ENCODE measurements at places on chromosomes 5 and 9.
A peak's percentile ranks its signal among the peaks of the same experiment; 100 is the strongest.

DNA sequence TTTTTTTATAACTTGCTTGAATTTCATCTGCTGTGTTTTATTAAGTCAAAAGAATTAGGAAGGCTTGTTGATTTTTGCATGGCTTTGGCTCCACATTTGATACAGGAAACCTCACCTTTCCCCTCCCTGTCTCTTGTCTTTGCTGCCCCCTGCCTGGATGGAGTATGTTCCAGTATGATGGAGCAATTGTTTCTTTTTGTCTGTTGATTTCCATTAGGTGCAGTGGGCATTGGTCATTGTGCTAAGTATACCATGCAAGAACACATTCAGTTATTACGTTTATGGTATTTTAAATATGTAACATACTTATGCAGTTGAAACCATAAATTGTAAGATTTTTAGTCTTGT is 19.6 kb downstream of the TJP2 start:
- no peak for DNase-seq

DNA sequence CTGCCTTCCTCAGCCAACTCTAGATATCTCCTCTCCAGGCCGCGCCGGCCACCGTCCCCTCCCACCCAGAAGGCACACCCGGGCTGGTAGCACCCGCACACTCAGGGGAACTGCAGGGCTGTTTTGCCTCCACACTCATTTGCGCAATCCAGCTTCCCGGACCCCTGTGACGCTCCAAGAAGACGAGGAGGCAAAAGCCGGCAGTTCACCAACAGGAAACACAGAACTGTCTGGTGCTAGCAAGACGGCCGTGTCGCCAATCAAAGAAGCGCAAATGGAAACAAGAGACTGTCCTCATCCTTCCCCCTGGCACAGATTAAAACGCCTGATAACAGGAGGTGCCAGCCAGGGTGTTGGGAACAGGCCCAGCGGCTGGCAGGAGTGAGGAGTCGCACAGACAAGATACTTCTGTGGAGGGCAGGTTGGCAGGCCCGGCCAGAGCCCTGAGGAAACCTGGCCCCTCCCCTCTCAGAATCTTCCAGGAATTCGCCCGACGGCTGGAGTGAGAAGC is 7.8 kb downstream of the AGPAT2 start:
- DNase-seq: no peak

GRCh38 chr5:134493461-134494055 is 31.9 kb upstream of the JADE2 start:
- no peak for DNase-seq

DNA sequence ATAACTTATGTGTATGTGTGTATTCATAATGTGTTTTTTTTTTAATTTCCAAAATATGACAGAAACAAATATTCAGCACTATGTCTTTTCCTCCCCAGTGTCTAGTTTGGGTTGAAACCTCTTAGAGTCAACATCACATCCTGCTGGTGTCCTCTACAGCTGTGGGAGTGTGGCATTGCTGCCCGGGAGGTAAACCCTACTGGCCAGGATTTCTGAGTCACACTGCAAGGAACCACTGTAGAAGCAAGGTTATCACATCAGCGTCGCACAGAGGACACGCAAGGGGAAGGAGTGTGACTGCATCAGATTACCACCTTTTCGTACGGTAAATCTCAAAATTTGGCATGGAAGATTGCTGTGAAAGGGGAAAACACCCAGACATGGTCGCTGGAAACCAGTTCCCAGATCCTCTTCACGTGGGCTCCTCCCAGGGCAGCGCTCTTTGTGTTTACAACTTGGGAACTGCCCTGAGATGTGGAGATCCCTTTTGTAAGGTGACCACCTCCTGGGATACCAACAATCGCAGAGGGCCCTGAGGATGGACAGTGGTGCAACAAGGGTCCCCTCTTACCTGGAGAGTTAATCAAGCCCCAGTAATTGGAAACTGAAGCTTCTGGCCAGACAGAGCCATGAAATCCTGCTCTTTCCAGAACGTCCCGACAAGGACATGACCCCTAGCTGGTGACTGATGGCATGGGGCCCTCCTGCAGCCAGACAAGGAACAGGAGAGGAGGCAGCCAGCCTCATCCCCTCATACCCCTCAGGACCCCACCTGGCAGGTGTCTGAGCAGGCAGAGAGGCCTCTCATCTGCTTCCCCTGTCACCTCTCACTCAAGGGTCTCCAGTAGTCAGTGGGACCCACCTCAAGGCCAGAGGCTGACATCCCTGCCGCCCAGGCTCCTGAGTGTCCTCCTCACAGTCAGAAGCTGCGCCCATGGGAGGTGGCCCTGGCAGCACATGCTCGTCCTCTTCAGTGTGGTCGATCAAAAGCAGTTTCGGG is 194.7 kb downstream of the MED10 start:
- no peak for DNase-seq

DNA sequence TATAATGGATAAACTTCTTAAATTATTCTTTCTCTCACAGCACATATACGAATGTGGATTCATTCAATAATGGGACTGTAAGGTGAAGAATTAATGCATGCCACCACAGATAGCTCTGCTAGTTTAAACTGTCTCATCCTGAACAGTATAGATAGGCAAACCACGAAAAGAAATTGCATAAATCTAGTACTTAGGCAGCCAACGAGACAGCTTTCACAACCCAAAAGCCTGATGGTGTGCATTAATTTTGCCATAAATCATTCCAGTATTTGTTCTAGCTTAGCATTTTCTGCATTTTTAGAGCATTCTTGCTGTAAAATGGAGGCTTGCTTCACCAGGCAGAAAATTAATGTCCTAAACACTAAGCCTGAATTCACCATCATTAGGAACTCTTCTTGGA is 834.2 kb upstream of the DMAC1 start:
- no peak for DNase-seq

DNA sequence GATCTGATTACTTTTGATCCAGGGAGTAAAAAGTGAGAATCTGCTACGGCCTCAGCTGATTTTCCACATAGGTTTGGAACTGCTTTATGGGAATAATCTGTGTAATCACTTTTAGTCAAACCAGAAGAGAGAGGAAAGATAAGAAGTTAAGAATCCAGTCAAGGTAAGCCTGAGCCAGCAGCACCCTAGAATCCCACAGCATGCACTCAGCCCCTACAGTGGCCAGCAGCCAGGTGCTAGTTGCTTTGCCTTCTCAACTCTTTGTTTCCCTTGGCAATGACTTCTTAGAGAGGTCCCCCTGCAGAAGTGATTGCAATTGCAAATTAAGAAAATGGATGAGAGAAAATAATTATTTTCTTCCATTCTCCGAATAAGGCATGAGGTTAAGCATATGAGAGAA is 59.7 kb upstream of the TMED7 start:
- no peak for DNase-seq

DNA sequence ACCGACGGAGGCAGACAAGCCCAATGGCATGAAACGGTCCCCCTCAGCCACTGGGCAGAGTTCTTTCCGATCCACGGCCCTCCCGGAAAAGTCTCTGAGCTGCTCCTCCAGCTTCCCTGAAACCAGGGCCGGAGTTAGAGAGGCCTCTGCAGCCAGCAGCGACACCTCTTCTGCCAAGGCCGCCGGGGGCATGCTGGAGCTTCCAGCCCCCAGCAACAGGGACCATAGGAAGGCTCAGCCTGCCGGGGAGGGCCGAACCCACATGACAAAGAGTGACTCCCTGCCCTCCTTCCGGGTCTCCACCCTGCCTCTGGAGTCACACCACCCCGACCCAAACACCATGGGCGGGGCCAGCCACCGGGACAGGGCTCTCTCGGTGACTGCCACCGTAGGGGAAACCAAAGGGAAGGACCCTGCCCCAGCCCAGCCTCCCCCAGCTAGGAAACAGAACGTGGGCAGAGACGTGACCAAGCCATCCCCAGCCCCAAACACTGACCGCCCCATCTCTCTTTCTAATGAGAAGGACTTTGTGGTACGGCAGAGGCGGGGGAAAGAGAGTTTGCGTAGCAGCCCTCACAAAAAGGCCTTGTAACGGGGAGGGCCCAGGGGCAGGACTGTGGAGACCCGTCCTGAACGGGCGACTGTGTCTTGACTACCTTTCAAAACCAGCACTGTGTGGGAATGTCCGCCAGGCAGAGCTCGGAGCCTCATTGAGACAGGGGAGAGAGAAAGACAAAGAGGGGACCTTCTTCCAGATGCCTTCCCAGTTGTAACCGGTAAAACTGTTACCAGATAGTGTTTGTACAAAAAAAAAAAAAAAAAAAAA is 29.9 kb downstream of the CD180 start:
- peak; percentile 61 for DNase-seq

- DNase-seq: no peak
Measured at GRCh38 chr5:89216606-89217005, 333.6 kb upstream of the MEF2C start.

- DNase-seq: no peak
Measured at GRCh38 chr5:25160891-25161290, 516.1 kb upstream of the CDH10 start.

GRCh38 chr5:145433077-145433476 is 402.1 kb downstream of the PRELID2 start:
- DNase-seq: no peak

Measured in activated T-helper 1 cell treated with anti-CD3 and anti-CD28 coated beads, Interleukin-2, amount 50 U/mL, for 16 hours (primary cell).